ENCODE measurements at places on chromosomes 2 and 18.

DNA sequence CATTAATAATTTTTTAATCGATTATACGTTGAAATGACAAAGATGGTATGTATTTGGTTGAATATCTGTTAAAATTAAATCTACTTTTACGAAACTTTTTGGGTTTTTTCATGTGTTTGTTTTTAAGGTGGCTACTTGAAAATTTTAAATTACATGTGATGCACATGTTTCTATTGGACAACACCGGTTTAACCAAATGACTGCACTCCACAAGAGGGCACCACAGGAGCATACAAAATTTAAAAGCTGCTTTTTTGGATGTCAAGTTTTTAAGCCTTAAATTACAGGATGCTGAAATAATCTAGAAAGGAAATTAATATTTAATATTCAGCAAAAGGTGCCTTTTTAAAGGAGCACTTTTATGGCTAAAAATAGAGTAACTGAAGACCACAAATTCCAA lies 98.7 kb downstream of the ACVR1 start:
- DNase-seq, result peak; percentile 12

DNA sequence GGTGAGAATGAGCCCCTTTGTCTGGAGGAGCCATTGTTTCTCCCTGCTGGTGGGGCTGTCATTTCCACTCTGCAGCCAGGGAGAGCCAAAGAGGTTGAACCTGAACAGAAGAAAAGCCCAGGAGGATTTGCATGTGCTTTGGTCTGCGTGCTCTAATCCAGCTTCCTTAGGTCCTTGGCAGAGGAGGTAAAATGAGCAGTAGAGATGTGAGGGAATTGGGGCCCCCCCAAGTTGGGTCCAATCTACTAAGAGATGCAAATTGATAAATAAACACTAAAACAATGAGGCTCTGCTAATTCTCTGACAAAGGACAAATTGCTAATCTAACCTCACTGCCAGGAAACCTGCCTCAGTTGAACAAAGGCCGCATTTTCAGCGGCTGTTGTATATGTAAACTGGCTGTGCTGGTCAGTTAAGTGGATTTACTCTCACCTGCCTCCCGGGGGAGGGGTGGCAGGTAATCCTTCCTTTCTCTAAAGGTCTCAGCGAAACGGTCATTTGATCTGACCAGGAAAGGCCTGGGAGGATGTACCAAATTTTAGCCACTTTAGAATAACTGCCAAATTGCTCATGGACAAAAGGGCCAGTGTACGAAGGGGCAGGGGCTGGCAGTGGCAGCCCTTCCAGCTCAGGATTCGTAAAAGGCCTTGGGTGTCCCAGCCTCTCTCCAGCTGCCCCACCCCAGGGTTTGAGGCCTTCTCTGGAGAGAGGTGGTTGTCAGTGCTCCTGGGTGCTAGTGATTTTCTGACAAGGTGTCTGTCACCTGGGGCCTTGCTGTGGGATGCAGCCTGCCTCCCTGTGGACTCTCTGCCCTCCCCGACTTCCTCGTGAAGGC lies 193.6 kb downstream of the MIB1 start:
- no peak for DNase-seq

GRCh38 chr2:176385838-176386237 lies 116.6 kb downstream of the MTX2 start:
- DNase-seq, result no peak

DNA sequence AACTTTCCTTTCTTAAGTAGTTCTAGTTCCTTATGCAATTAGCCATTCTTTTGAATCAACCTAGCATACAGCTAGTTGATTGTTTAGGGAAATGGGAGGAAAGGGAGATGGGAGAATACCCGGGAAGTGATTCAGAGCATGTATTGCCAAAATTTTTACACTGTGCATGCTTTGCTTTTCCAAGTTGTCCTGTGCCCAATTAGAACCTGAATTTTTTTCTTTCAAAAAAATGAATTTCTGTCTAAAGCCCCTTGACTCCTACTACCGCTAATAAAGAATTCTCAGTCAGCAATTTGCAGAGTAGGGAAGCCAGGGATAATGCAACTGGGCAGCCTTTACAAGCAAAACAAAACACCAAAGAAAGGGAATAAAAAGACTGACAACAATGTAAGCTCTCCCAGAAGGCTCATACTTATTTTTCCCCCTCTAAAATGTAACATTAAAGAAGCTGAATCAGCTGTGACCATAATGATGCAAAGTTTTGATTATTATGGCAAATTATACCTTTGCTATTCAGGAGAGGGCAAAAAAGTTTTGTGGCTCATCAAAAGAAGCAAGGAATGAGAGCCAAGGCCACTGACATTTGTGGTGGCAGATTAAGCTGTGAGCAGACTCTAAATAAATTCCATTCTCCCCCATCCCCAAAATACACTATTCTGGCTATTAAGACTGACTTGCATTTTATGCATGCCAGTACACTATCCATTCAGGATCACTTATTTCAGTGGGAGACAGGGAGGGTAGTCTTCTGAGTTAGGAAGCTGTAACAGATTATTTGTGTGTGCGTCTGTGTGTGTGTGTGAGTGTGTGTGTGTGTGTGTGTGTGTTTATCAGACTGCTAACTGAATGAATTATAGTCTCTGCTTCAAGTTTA lies 174.3 kb downstream of the ERBB4 start:
- DNase-seq, result no peak

GRCh38 chr2:220168891-220169546 lies 541.6 kb downstream of the SLC4A3 start:
- DNase-seq, result no peak

- no peak for DNase-seq
Measured at GRCh38 chr2:24301599-24301998, 58.7 kb downstream of the ITSN2 start.

DNA sequence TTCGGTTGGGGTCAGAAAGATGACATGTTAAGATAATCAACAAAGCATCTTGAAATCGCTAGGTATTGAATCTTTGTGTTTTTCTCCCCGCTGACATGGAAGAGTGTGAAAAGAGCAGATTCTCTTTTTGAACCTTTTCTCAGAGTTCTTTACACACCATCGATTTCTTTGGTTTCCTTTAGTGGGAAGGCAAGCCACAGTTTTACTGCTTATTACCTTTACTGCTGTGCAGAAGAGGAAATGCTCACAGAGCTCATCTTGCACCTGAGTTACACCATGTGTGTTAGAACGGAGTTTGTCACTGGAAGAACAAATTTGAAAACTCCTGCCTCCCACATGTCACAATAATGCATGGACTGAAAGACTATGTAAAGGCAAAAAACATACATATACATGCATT lies 45.3 kb upstream of the PDK1 start:
- no peak for DNase-seq

GRCh38 chr2:138846216-138846821 lies 66.1 kb upstream of the NXPH2 start:
- no peak for DNase-seq

DNA sequence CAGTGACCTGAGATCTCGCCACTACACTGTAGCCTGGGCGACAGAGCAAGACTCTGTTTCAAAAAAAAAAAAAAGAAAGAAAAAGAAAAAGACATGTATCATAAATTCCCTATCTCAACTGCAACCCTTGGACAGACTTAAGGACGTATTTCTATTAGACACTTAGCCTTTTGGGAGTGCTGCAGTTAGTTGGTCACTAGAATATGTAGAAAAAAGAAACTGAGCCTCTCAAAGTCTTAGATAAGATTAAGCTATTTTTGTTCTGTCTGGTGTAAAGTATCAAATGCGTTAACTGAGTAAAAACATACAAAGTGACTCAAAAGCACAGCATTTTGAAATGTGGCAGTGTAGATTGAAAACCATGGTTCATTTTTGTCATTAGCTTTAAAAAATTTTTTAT lies 7.3 kb downstream of the NBEAL1 start:
- DNase-seq, result no peak

GRCh38 chr2:222424276-222424728 lies at the start of gene SGPP2:
Gene SGPP2 (plus strand): TSS chr2:222424543. CDS start chr2:222424603, 60 bp downstream.
- peak; percentile 36 for DNase-seq

GRCh38 chr2:208725280-208725679 lies 318.7 kb downstream of the PTH2R start:
- DNase-seq, result no peak

GRCh38 chr2:95047629-95048510 lies 22.4 kb downstream of the MAL start:
- no peak for DNase-seq

DNA sequence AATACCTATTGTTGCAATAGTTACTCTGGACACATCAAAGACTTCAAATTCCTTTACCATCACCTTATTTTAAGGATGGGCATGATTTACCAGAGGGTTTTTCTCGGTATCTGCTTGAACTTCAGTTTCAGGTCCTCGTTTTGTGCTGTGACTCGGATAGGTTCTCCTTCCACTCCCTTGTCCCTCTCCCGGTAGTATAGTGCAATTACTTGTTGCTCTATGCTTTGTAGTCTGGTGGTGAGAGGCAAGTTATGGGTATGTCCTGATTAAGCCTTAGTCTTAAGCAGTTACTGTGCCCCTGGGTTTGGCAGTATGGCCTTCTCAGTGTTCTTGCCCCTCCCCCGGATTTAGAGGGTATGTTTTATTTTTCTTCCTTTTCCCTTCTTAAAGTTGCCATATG lies 96.6 kb downstream of the RHBDD1 start:
- no peak for DNase-seq

- no peak for DNase-seq
Measured at GRCh38 chr2:86807133-86807467, 16.4 kb upstream of the CD8A start.

DNA sequence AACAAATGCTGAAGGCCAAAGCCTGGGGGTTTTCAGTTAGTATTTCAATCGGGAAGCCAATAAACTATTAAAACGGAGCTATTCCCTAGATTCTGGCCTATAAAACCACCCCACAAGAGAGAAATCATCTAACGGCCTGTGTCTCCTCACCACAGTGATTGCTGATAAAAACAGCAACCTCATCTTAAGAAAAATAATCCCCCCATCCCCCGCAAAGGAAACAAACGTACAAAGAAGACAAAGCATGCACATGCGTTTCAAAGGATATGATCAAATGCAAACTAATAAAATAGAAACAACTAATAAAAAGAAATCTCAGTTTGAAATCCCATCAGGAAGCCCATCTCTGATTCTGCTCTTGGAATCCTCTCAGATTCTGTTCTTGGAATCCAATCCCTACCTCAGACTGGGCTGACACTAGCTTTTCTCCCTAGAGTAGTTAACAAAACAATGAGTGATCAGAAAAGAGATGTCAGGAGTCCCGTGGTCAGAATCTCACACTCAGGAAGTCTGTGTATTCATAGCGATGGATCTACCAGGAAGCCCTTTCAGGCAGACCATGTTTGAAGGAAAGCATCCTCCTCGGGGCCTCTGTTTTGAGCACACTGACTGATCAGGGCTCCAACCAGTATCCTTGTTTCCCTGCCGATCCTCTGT lies 150.7 kb downstream of the THADA start:
- no peak for DNase-seq

DNA sequence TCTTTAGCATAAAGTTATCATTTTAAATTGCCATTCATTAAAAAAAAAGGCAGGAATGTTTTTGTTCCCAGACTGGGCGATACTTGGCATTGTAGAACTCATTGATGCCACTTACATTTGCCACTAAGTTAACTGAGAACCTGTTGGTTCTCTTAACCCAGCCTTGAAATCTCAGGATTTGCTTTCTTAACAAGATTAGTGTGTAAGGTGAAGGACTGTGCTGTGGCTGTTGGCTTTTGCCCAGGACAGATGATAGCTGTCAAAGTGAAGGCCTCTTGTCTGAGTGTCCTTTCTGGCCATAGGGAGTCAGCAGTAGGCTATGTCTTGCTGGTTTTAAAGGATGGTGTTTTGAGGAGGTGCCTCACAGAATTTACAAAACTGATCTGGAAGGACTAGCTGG lies 2.6 kb downstream of the DPYSL5 start:
- DNase-seq, result no peak

GRCh38 chr2:46824611-46825010 lies 91.0 kb downstream of the MCFD2 start:
- no peak for DNase-seq

GRCh38 chr2:56580242-56580641 lies 396.5 kb downstream of the CCDC85A start:
- no peak for DNase-seq

GRCh38 chr2:105397953-105398335 lies 907 bp downstream of the FHL2 start:
- no peak for DNase-seq

GRCh38 chr2:40652155-40652554 lies 200.3 kb upstream of the SLC8A1 start:
- no peak for DNase-seq
